ENCODE measurements at places on chromosomes 2 and 18. TPM values are rescaled to one million over a fixed set of nuclear protein-coding genes. Genes with fewer than 3 reads are reported as not detected.

- peak; percentile 94 for DNase-seq
These were observed 15.7 kb downstream of the ZFP36L2 start for GRCh38 chr2:43210467-43211303.

GRCh38 chr18:2610549-2610948, 39.2 kb downstream of the NDC80 start:
- DNase-seq: no peak

DNA sequence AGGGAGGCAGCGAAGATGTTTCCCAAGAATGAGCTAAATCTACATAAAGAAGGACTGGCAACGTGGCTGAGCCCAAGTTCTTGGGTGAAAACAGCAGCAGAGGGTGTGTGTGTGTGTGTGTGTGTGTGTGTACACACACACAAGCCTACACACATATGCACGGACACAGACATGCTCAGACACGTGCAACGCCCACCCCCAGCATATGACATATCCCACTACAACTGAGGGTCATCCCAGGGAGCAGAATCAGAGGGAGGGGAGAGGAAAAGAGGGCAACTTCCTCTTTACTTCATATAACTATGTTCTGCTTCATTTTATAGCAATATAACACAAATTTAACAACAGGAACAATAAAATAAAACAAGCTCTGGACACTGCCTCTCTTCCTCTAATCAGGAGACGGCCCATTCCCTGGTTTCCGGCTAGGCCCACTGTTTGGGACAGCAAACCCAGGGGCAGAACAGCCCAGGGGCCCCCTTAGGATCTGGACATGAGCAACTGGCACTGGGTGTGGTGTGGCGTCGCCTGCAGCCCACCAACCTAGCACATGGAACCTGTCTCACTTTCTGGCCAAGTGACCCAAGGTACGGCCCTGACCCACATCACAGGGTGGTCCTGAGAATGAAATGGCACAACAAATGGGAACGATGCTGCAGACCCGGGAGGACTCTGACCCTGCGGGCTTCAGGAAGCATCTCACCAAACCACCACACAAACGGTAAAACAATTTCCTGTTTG, 25.0 kb downstream of the FAM178B start:
- DNase-seq: no peak

DNA sequence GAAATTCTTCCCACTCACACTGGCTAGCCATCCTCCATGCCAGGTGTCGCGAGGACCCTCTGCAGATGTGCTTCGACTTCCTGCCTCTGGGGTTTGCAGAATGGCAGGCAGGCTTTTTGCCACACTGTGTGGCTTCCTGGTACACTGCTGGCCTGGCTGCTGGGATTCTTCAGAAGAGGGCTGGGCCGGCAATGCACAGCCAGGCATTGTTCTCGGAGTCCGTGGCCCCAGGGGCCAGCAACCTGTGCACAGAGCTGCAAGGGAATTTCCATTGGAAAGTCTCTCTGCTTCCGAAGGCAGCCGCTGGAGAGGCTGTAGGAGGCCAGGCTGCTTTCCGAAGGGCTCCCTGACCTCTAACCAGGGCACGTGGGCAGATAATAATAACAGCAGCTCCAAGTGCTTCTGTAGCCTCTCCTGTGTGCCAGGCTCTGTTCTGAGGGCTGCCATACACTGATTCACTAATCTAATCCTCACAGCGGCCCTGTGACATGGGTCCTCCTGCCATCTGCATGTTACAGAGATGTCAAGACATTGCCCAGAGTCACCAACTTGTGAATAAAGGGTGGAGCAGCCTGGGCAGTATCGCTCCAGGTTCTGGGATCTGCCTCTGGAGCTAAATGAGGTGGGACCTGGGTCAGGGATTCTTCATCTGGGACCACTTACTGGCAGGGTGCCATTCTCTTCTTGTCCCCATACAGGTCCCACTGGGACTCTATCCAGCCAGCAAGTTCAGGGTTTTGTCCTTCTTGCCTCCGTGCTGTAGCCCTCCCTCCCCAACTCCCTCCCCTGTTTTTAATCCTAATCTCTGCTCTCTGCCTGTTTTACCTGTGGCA, 5.0 kb downstream of the LDLRAD4 start:
- peak; percentile 86 for DNase-seq

GRCh38 chr2:210660-211059, 53.2 kb downstream of the SH3YL1 start:
- no peak for DNase-seq

- DNase-seq: peak; percentile 69
These were observed 25.2 kb downstream of the TRABD2A start for GRCh38 chr2:84855731-84856130.

- DNase-seq: no peak
These were observed 65.3 kb upstream of the CCDC178 start for GRCh38 chr18:33505798-33506197.

GRCh38 chr18:35588122-35588521, 6.6 kb downstream of the GALNT1 start:
- DNase-seq: no peak

DNA sequence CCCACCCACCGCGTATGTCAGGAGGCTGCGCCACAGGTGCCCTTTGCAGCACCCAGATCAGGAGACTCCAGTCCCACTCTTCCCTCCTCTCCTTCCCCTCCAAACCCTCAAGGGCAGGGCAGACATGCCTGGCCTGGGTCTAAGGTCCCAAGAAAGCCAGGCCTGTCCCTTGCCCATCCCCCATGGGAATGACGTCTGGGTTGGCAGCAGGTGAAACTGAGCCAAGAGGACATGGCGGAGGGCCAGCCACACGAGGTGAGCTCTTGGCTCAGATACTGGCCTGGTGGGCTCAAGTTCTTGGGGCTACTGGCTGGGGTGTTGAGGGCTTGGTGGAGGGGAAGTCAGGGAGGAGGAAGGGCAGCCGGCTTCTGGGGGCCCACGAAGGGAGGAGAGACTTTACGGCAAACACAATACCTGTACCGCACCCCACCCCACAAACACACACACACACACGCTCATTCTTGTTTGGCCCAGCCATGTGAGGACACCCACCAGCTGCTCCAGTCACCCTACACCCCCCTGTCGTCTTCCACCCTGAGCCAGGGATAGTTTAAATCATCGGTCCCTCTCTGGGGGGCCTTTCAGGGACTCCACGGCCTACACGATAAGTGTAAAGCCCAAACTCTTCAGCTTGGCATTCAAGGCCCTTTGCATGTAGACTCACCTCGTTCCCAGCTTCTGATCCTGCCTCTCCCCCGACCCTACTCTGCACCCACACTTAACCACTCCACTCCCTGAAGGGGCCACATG, 24.1 kb upstream of the TNS1 start:
- peak; percentile 85 for DNase-seq

- no peak for DNase-seq
These were observed 223.1 kb downstream of the ATAD2B start for GRCh38 chr2:23703583-23704385.

DNA sequence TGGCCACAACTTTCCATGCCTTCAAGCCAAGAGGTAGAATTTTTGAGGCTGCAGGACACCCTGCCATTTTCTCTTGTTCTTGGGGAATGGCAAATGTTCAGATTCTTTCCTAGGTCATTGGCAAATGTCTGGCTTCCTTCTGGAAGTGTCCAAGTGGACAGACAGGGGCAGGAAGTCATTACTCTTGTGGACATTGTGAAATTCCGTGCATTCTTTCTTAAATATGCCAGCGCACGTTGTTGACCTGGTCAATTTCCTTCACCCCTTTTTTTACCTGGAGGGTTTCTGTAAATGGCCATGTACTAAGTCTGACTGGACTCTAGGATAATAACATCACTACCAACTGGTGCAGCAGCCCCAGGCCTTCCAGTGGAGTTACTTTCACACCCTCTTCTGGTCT, 13.9 kb downstream of the ASB18 start:
- no peak for DNase-seq

DNA sequence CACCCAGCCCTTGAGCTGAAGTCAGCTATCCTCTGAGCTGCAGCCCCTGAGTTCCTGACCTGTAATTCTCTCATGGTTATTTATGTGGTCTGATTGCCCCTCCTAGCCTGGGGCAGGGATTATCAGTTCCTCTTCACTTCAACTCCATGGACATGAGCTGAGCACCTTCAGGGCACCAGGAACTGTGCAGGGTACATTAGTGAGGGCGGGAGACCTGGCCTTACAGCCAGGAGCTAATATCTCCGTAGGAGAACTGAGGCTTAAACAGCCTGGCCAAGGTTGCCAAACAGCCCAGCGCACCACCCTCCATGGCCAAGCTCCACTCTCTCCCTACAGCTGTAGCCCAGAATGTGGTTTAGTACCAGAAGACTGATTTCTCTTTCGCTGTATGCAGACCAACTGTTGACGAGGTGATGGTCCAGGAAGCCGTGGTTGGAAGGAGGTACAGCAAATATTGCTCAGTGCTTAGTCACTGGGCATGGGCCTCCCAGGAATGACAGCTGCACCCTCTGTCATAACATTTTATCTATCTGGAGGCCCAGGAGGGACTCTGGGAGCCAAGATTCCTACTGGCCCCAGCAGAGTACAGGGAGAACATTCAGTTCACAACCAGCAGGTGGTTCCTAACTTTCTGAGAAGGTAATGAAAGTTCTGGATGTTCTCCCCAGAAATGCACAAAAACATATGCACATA, 228.7 kb upstream of the SIX2 start:
- DNase-seq: peak; percentile 49

DNA sequence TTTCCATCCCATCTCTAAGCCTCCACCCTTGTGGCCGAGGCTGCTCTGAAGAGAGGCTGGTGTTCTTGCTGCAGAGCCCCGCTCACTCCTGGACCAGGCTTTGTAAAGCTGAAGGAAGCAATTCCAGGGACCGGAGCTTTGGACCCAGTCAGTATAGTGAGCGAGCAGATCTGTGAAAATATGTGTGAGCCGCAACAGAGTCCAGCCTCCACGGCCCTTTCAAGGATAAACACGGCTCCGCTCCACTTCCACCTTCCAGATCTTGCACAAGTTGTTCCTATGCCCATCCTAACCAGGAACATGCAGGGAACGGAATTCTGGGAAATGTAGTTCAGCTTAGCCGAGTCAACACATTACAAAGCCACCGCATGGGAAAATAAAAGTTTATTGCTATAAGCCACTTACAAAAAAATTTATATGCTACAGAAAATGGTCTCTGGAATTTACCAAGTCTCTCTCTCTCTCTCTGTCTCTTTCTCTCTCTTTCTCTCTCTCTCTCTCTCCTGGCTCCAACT, 151.7 kb upstream of the ZNF521 start:
- no peak for DNase-seq

- DNase-seq: no peak
These were observed 172.7 kb downstream of the TWIST2 start for GRCh38 chr2:239020541-239021041.

GRCh38 chr2:173898178-173898668, 67.0 kb downstream of the SP3 start:
- no peak for DNase-seq

GRCh38 chr2:148653437-148653836, 8.9 kb downstream of the EPC2 start:
- no peak for DNase-seq

DNA sequence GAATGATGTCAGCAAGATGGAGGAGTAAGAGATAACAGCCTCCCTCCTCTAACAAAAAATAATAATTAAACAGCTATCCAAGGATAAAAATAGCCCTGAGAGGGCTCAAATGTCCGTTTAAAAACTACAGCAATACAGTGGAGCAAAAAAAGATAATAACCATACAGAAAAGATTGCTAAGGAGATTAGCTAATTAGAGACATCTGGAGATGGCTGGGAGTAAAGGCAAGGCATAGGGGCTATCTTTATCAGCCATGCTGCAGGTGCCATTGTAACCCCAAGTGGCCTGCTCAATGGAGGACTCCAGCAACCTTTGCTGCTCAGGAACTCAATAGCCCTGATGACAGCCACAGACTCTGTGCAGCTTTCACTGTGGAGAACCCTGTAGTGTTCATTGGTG, 42.7 kb downstream of the MDH1 start:
- DNase-seq: no peak

DNA sequence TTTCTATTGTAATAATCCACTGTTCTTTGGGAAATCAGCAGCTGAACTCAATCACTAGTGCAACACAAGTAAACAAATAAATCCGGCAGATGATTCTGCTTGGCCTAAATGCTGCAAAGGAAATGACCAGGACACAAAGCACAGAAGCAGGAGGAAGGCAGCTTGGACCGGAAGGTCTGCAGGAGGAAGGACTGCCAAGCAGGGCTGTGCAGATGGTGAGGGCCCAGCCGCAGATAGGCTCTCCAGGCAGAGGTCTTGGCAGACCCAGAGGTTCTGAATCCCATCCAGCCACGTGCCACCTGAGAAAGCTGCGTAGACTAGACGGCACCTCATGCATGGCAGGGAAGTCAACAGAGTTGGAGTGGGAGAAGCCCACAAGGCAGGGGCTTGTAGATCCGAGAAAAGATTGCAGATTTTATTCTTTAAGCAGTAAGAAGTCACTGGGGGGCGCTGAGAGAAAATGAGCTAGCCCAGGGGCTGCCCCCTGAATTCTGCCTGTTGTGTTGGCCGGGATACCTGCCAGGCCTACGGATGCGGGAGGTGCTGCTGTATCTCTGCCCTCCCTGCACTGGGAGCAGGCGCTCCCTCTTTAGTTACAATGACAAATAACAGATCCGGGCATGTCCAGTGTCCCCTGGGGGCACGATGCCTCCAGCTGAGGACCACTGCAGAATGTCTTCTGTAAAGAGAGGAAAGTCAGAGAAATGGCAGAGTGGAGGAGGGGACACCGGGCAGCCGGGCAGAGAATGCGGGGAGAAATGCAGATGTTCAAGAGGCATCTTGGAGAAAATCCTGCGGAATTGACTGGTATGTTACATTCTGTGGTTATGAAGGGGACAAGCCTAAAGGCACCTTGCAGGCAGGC, 153.5 kb downstream of the PXDN start:
- no peak for DNase-seq

- no peak for DNase-seq
These were observed 645 bp downstream of the KCTD18 start for GRCh38 chr2:200509235-200509611.

DNA sequence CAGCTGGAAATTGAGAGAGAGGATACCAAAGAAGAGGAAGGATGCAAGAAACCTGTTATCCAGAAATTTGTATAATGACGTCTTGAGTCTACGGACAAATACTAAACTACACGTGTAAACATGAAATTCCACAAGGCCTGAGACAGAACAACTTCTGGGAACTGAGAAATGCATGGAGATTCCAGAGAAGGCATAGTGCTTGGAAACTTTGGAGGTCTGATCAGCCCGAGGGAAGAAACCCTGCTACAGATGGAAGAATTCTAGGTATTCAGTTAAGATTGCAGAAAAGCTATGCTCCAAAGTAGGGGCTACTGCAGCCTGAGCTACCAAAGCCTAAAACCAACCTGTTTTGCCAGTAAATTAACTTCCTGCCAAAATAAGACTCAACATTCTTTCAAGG, 120.4 kb downstream of the PDCL3 start:
- DNase-seq: no peak

DNA sequence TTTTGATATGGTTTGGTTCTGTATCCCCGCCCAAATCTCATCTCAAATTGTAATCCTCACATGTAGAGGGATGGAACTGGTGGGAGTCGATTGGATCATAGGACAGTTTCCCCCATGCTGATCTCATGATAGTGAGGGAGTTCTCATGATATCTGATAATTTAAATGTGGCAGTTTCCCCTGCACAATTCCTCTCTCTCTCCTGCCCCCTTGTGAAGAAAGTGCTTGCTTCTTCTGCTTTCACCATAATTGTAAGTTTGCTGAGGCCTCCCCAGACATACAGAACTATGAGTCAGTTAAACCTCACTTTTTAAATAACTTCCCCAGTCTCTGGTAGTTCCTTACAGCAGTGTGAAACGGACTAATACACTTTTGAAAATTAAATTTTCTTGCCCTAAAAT, 12.3 kb upstream of the KCNJ3 start:
- DNase-seq: no peak

The CEP76 gene
- total RNA-seq: 18.9 TPM

The UGT1A5 gene
- total RNA-seq: 0.80 TPM

The NEB gene
- 7.7 TPM for total RNA-seq

The GLI2 gene
- 6.7 TPM for total RNA-seq

The ANKRD62 gene
- total RNA-seq: not detected

The RIF1 gene
- 33.2 TPM for total RNA-seq

The DLGAP1 gene
- 0.34 TPM for total RNA-seq

All from lower leg skin (tissue), 4 donors.